ENCODE measurements at places on chromosomes 2 and 18.

DNA sequence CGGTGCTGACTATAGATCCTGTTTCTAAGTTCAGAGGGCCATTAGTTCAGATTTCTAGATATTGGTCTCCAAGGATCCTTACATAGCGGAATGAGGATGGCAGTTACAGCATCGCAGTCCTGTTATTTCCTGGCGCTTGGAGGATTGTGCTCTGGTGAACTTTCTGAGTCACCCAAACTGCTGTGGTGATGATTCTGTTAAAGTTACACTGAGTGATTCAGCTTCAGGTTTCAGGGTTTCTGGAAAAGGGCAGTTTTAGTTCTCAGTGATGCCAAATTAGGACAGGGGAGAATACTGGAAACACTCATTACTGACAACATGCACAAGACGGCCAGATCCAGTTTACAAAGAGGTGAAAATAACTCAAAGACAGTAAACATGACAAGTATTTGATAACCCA, 52.1 kb upstream of the ANKRD62 start:
- DNase-seq: no peak

- DNase-seq: no peak
Observed at GRCh38 chr2:187658952-187659525, 104.8 kb upstream of the TFPI start.

DNA sequence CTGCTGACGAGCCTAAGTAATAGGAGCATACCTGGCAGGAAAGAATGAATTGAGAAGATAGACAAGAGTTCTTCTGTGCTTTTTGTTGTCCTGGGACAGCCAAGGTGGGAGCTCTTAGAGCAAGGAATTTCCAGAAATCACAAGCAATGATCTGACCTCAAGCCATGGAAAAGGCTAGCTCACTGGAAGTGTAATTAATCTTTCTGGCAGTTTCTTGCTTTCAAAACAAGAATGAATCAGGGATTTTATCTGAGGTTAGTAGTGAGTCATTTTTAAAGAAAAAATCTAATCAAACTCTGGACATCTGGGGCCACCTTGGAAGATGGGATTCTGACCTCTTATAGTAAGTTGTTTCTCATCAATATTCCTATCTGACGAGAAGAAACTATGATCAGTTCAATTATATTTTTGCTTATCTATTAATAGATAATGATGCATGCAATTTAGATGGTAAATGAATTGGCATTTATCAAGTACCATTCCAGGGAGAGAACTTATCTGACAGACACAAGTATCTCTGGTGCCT, 98.0 kb downstream of the ADCYAP1 start:
- no peak for DNase-seq

GRCh38 chr18:6476190-6476589, 61.5 kb upstream of the L3MBTL4 start:
- no peak for DNase-seq

DNA sequence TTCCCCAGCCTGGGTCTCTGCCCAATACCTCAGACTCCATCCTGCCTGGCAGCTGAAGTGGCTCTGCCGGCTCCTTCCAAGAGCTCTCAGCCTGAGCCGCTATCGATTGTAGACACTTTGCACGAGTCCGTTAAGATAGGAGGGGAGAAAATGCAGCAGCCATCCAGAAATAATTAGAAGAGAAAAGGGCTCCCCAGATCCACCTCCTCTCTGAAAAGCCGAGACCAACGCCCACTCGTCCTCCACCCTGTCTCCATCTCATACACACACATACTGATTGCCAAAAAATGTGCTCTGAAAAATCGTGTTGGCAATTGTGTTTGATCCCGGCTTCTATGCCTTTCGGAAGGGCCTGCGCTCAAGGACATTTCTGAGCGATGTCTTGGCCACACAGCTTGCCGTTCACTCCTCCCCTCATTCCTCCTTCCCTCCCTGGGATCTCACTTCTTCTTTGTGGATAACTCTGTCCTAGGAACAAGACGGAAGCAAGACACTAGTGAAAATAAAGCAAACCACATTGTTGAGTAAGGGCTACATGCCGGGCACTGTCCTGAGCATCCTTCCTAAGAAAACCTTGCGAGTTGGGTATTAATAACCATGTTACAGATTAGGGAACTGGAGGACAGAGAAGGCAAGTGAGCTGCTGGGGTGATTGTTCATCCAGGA, 372.8 kb upstream of the MYT1L start:
- DNase-seq: no peak

DNA sequence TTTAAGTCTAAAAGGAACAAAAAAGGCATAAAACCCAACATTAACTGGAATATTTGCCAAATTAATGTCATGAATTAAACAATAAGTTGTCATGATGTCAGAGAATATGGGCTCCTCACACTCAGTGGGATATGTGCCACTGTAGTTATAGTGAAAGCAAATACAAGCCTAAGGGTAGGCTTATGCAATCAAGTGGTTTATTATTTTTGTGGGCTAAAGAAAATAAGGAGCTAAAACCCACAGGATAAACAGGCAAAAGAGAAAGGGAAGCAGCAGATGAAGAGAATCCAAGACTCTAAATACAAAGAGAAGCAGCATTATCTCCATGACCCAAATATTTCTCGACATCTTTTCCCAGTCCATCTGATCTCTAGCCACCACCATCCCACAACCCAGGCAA, 17.5 kb downstream of the YWHAQ start:
- no peak for DNase-seq

GRCh38 chr2:71545572-71546274, 92.4 kb downstream of the DYSF start:
- DNase-seq: peak; percentile 39

GRCh38 chr18:34872066-34872465, 162.0 kb downstream of the DTNA start:
- no peak for DNase-seq

- no peak for DNase-seq
Observed at GRCh38 chr2:157367704-157368103, 42.1 kb upstream of the ERMN start.

DNA sequence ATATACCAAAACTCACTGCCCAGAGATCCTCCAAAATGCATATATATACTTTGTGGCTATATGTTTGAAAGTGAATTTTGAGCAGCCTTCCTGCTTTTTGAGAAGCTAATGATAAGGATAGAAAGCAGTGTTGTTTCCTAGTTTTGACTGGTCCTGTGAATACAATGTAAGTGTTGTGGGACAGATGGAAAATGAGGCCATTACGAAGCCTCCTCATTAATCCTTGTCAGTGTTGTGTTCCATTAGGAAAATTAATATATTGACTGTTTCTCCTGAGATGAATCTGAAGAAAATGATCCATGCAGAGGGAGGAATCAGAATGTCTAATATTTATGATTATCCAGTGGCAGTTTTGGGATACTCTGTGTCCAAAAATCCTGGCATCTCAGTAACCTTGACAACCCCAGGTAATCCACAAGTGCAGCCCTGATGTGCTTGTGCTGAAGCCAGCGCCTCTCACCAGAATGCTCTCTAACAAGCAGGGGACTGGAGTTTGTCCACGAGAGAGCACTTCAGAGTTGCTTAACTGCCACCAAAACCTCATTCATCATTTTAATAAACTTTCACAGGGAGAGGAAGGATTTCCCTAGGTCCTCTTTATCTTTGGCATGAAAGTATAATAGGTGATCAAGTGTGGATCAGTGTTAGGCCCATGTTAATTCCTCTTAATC, 418.6 kb downstream of the CMPK2 start:
- no peak for DNase-seq

- DNase-seq: no peak
Observed at GRCh38 chr2:236633219-236633570, 63.6 kb downstream of the ACKR3 start.

- DNase-seq: no peak
Observed at GRCh38 chr2:175383286-175383685, 201.8 kb upstream of the ATP5MC3 start.

DNA sequence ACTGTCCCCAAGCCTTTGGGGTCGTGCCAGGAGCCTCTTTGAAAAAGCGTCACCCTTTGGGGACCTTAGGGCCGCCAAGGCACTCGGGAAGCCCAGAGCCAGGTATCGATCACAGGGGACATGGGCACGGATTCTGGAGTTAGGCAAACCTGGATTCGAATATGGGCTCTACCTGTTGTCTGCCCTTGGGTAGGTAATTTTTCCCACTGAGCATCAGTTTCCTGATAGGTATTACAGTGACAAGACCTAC, 9.3 kb downstream of the TMEM198 start:
- DNase-seq: no peak

DNA sequence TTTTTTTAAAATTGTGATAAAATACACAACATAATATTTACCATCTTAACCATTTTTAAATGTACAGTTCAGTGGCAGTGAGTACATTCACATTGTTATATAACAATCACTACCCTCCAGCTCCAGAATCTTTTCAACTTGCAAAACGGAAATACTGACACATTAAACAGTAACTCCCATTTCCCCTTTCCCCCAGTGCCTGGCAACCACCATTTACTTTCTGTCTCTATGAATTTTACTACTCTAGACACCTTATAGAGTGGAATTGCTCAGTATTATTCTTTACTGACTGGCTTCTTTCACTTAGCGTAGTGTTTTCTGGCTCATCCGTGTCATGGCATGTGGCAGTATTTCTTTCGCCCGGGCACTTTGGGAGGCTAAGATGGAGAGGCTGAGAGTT, 32.6 kb downstream of the FASTKD2 start:
- DNase-seq: no peak

- no peak for DNase-seq
Observed at GRCh38 chr2:239155806-239156480, 244.9 kb downstream of the HDAC4 start.

DNA sequence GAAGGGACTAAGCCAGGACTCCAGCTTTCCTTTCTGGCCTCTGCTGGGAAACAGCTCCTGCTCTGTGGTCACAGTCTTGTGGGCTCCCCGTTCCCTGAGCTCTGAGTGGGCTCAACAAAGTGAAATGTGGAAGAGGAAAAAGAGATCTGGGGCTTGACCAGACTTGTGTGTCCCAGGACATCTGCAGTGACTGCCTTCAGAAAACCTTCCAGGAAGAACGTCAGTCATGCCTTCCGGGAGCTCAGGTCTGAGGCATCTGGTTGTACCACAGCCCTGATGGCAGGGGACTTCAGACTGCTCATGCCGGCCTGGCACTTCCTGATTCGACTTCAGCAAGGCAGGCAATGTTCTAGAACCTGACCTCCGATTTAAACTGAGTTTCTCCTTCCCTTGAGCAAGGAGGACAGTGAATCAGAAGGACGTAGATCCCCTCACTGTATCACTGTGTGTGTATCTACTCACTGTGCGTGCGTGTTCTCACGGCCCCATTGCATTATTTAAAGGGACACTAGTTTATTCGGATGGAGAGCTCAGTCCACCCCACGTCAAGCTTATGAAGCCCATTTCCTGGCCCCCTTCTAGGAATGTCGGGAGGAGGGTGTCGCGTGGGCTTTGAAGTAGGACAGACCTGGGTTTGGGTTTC, 548 bp upstream of the FBLN7 start:
- no peak for DNase-seq

- DNase-seq: no peak
Observed at GRCh38 chr2:158060835-158061435, 40.7 kb upstream of the UPP2 start.

DNA sequence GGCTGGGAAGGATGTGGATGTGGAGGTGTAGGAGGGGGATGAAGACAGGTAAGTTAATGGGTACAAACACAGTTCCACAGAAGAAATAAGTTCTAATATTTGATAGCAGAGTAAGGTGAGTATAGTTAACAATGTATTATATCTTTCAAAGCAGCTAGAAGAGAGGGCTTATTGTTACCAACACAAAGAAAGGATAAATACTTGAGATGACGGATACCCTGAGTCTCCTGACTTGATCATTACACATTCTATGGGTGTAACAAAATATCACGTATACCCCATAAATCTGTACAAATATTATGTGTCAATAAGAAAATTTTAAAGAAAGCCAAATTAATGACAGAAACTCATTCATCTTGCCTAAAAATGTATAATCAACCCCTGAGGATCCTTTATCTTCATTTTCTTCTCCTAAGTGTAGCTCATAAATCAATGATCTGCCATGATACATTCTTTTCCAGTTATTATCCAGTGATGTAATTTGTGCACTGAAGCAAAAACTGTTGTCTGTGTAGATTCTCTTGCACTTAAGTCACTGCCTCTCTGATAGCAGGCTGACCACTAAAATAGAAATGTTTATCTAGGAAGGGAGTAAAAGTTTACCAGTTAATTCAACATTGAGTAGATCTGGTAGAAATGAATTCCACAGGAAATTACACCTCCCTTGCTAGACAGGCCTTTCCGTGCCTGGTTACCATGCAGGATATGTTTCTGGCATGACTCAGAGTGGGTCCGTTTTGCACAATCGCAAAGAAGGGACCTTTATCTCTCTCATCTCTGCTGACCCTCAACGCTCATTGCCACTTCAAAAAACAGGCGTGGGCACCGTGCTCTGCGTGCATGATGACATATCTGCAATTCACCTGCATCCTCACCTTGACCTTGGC, 249.7 kb upstream of the NCKAP5 start:
- DNase-seq: no peak

DNA sequence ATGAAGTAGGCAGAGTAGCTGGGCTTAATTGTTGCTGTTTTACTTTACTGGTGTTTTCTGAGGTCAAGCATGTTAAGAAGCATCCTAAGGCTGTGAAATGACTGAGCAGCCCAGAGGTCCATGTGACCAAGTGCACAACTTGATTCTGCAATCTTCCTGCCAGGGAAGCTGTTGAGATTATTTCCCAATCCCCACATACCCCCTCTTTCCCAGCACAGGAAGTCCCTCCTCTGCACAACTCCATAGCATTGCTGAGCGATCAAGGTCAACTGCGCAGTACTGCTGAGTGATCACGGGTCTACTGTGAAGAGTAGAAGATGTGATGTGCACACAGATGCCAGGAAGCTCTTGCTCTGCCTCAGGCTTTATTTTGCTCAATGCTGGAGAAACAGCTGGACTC, 105.8 kb downstream of the GALNT14 start:
- no peak for DNase-seq

DNA sequence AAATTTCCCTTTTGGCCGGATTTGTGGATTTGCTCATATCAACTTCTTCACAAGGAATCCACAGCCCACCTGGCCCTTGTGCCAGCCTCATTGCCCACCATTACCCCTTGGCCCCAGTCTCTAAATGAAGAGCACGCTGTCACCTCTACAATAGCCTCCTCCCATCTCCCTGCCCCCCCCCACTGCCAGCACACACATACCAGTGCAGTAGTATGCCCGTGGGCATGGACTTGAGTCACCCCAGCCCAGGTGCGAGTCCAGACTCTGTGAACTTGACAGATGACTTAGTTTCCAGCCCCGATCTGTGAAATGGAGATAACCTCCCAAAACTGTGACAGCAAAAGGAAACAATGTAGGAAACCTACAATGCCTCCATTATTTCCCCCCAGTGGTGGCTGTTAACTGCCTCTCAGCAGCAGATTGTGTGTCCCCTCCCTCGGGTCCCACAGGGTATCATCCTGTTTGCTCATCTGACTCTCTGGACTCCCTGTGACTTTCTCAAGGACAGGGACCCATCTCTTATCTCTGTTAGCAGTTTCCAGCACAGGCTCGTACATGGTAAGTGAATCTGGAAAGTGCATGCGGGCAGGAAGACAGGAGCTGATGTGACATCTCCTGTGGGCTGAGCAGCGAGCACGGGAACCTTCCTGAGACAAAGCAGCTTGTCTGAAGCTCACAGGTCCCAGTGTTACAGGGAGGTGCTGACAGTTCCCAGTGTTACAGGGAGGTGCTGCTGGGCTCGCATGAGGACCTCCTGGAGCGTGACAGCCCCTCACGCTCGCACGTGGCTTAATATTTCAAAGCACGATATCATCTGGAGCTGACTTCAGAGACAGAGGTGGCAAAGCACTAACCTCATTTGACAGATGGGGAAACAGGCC, 4.2 kb upstream of the TMEM185B start:
- DNase-seq: no peak

- no peak for DNase-seq
Observed at GRCh38 chr2:107627164-107627563, 199.5 kb upstream of the RGPD4 start.

All from hippocampal formation (tissue), 2 donors.